Umbilical cord (tissue), 2 donors: ENCODE measurements at places on chromosomes 3 and 15. TPM values are rescaled to one million over a fixed set of nuclear protein-coding genes. Genes with fewer than 3 reads are reported as not detected.

DNA sequence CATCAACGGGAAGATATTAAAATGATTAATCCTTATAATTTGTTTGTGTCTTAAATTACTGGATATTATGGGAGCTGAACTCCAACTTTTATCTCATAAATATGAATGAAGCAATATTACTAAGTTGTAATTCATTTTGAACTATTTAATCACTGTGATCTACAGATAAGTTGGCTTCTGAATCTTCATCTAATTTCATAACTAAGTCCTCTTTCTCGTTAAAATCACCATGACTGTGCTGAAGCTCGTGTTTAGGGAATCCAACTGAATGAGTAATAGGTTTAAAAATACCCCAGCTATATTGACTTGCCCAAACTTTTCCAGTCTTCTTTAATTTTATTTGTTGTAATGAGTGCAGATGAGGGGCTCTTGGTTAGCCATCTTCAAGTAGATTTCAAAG is 14.1 kb downstream of the MDFIC2 start:
- DNase-seq: no peak

DNA sequence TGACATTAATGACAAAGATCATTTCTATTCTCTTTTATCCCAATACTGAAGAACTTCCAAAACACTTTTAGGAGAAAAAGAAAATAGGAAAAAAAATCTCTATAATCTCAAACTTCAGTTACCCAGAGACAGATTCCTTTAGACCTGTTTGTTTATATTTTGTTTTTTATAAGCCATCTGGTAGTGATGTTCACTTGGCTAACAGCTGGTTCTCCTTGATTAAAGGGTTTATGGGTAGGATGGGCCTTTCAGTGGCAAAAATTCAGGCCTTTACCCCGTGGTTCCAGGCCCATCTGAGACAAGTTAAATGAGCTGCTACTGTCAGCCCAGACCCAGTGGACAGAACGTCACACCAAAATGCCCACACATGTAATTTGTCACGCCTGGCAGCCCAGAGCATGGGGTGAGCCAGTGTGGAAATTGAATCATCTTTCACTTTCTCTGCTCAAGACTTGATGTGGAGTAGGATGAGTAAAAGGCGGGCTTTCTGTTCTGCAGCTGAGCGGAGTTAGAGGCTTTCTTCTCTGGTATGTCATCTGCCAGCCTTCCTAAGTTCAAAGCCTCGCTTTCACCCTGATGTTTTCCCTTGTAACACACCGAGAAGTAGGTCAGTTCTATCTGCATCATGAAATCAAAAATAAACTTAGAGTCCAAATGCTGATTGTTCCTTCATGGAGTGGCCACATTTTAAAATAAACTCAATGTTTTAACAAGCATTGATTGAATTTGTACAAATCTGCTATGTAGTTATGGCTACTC is 62.5 kb upstream of the SKOR1 start:
- DNase-seq: peak; percentile 33

DNA sequence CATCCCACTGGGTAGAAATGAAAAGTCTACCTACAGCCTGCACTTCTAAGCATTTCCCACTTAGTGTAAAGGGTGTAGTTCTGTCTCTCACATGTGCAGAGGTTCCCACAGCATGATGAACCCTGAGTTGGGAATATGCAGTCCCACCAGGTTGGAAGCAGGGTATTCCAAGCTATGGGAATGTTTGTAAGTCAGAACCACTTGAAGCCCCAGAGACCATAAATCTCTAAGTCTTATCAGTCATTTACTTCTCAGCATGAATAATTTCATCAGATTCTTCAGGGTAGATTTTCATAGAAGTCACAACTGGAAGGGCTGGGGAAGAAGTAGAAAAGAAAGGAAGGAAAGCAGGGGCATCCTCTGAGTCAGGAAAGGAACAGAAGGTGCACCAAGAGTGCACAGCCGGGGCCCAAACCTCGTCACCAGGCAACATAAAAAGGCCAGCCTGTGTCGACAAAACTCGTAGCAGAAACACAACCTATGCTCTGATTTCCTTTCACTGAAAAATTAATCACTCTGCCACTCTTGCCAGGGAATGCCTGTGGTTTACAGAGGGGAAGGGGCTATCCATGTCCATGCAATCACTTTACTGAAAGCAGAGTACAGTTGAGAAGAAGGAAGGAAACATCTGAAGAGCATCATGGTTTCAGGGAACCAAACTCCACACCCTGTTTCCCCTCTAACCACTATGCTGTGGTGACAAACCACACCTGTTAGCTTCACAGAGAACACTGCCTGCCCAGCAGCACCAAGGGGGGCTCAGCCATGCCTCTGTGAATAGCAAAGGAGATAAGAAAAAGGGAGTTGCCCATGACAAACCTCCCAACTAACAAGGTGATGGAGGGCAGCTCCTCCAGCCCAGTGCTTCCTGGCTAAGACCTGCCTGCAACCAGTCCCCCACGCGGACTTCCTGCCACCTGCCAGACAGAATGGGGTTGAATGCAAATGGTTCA is 40.5 kb downstream of the SH3BP5 start:
- no peak for DNase-seq

DNA sequence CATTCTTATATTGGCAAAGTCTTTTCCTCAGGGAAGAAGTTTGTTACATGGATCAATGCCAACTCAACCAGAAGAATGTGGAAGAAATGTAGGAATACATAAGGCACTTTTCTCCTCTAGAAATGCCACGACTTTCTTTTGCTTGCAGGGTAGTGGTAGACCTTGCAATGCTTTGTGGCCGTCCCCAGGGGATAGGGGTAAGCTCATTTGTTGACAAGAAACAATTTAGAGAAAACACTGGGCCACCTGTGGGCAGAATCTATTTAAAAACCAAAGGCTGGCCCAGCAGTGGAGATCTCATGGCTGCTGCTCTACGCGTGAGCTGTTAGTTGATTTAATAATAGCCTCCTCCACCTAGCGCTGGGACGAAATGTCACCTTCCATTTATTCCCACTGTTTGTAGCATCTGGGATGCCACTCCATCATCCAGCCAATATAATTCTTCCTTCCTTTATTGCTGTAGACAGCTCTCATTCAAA is 64.6 kb upstream of the PFN2 start:
- DNase-seq: no peak

Gene CSPG5
- 18.1 TPM for total RNA-seq

Gene RTP1
- not detected for total RNA-seq
